ENCODE measurements at places on chromosomes 2 and 18. TPM values are rescaled to one million over a fixed set of nuclear protein-coding genes. Genes with fewer than 3 reads are reported as not detected.
A peak's percentile ranks its signal among the peaks of the same experiment; 100 is the strongest.

The RIT2 gene
- not detected for total RNA-seq

The BAZ2B gene
- total RNA-seq = 100 TPM

The DSC1 gene
- not detected for total RNA-seq

DNA sequence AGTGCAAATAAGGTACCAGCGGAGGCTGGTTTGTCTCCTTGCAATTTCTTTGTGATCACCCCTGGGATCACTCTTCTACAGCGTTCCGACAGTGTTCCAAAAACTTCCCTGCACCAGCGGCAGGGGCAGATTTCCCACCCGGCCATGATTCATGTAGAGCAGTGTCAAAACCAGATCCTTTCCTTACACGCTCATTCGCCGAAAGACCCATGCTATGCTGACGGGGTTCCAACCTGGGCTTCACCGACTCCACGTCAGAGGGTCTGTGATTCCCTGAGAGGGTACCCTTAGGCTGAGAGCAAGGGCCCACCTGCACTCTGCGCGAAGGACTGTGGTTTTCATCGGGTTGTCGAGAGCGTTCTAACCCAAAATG lies 423 bp upstream of the TTC27 start:
- peaks cover 6% of the 10 kb centered on the region for H3K36me3 ChIP-seq
- DNase-seq = peak; percentile 47
- peak overlapping the region; percentile 74 for H3K27ac ChIP-seq
- peaks cover 13% of the 10 kb centered on the region for H3K4me1 ChIP-seq

GRCh38 chr2:64859312-64860212 lies 129.6 kb upstream of the SLC1A4 start:
- peaks cover 12% of the 10 kb centered on the region for H3K4me1 ChIP-seq
- H3K4me3 ChIP-seq = peak overlapping the region; percentile 60
- peak; percentile 37 for DNase-seq
- no peak overlapping the region for H3K27ac ChIP-seq
- peaks cover 4% of the 10 kb centered on the region for H3K36me3 ChIP-seq

DNA sequence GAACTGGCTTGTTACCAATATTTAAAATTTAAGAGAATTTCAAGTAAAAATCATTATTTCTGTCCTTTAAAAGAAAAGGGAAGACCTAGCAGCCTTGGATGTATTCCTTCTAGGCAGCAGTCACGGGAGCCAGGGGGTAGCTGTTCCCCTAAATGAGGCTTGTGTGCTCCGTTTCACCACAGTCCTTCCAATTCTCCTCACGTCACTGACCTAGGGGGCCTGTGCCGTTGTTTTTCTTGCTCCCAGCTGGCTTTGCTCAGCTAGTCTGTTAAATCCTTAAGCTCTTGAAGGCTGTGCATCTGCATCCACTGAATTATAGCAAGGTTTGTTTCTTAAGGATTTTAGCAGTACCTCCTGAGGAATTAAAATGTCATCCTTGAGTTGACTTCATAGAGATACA lies 9.9 kb downstream of the KLHL23 start:
- peaks cover 41% of the 10 kb centered on the region for H3K36me3 ChIP-seq
- H3K4me1 ChIP-seq = peaks cover 2% of the 10 kb centered on the region
- H3K27ac ChIP-seq = no peak overlapping the region
- no peaks in the 10 kb centered on the region for H3K27me3 ChIP-seq

DNA sequence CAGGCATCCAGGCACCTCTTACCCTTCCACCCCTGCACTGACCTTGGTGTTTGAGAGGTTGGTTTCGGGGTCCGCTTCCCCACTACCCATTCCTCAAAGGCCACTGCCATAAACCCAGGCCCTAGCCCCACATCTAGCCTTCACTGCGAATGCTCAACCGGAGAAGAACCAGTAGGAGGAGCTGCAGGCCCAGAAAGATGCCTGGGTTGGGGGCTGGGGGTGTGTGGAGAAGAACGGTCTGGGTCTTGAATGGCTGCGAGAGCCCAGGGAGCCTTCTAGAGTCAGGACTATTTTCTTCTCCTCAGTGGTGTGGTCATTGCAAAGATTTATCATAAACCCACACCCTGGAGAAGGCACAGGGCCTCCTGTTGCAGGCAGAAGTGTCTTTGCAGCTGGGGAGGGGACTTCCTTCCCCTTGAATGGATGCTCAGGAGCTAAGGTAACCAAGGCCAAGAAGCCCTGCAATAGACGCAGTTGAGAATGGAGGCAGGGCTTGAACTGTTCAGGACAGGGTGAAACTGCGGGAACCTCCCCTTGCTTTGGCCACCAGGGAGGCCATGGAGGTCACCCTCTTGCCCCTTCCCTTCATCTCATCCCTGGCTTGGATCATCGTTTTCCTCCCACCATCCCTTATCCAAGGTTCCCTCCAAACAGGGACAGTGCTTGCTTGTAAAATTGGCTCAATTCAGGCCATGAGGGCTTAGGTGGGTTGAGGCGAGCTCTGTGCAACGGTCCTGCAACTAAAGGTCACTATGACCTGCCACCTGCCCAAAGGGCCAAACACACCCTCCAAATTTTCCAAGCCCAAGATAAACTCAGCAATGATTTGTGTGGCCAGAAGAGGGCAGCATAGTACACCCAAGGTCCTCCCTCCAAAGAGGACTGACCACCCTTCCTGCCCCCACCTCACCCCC lies 20.9 kb downstream of the THNSL2 start:
- no peaks in the 10 kb centered on the region for H3K4me1 ChIP-seq
- no peak overlapping the region for H3K4me3 ChIP-seq
- no peak overlapping the region for H3K27ac ChIP-seq
- no peaks in the 10 kb centered on the region for H3K36me3 ChIP-seq

DNA sequence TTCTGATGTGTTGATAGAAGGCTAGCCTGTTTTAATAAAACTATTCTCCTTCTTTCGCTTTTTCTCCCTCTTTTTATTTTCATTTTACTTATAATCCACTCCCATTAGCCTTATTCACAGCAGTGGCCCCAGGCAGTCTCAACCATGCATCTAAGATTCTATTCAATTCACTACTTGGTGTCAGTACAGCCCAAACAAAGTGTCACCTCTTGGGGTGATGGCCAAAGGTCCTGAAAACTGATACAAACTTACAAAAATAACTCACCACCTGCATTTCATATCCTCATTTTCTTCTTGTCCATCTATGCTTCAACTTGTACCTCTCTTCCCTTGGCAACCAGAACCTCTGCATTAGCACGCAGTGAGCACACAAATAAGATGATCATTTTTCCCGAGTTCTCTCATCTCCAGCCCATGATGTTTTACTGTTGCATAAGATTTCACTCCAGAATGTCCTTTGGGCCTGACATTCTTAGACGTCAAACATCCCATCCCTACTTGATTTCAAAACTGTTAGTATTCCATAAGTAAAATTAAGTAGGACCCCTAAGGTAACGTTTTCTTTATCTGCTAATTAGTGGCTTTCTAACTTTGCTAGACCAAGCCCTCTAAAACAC lies 559.3 kb upstream of the TNP1 start:
- no peak overlapping the region for H3K4me3 ChIP-seq
- DNase-seq = no peak
- no peak overlapping the region for H3K27ac ChIP-seq
- peaks cover 1% of the 10 kb centered on the region for H3K27me3 ChIP-seq
- H3K36me3 ChIP-seq = no peaks in the 10 kb centered on the region
- no peaks in the 10 kb centered on the region for H3K4me1 ChIP-seq

DNA sequence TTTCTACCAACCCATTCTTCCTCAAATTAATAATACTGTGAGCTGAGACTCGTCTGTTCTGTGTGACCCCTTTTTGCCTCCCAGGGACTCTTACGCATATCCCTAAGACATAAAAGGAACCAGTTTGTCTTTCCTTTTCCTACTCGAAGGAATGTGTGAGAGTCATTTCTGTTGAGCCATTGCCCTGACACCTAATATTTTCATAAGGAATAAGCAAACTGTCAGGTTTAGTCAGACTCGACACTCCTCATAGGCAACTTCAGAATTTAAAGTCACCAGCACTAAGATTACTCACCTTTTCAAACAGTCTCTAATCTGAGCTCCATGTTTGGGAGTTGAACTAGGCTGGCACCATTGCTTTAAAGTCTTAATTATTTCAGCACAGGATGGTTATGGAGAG lies 305.5 kb downstream of the IKZF2 start:
- H3K4me3 ChIP-seq = no peak overlapping the region
- H3K36me3 ChIP-seq = no peaks in the 10 kb centered on the region
- no peaks in the 10 kb centered on the region for H3K4me1 ChIP-seq
- H3K27ac ChIP-seq = no peak overlapping the region

GRCh38 chr2:158603205-158603604 lies 146.5 kb downstream of the PKP4 start:
- peaks cover 11% of the 10 kb centered on the region for H3K4me1 ChIP-seq
- no peak for DNase-seq
- H3K27ac ChIP-seq = no peak overlapping the region
- no peaks in the 10 kb centered on the region for H3K27me3 ChIP-seq
- no peaks in the 10 kb centered on the region for H3K36me3 ChIP-seq
- no peak overlapping the region for H3K4me3 ChIP-seq

DNA sequence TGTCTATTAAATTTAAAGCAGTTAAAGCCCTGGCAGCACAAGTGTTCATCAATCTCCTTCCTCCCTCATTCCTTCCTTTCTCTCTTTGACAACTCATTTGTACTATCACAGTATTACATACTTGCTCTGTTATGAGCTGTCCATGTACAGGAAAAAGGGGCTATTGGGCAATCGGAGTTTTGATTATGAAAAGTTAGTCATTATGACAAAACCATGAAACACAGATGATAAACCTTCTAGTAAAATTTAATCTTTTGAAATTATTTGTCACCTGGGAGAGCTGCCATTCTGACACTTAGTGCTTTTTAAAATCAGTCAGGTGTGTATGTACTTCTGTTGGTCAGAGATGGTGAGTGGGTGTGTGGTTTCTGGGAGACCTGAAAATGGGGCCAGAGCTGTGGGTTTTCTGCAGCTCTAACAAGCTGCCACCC lies 39.4 kb downstream of the MAP4K4 start:
- no peak for DNase-seq
- no peak overlapping the region for H3K4me3 ChIP-seq
- no peak overlapping the region for H3K27ac ChIP-seq
- H3K4me1 ChIP-seq = peaks cover 59% of the 10 kb centered on the region
- H3K27me3 ChIP-seq = peaks cover 6% of the 10 kb centered on the region
- H3K36me3 ChIP-seq = no peaks in the 10 kb centered on the region

- H3K4me1 ChIP-seq = peaks cover 20% of the 10 kb centered on the region
- no peaks in the 10 kb centered on the region for H3K27me3 ChIP-seq
- H3K27ac ChIP-seq = no peak overlapping the region
- H3K4me3 ChIP-seq = peak overlapping the region; percentile 6
Observed at GRCh38 chr2:62334440-62335058, 138.6 kb downstream of the B3GNT2 start.
